ENCODE measurements at places on chromosomes 2 and 18. TPM values are rescaled to one million over a fixed set of nuclear protein-coding genes. Genes with fewer than 3 reads are reported as not detected.

GRCh38 chr2:230796280-230796862 is 68.4 kb upstream of the ITM2C start:
- no peak for DNase-seq
- peak overlapping the region; percentile 59 for H3K27ac ChIP-seq
- peaks cover 19% of the 10 kb centered on the region for H3K36me3 ChIP-seq
- H3K27me3 ChIP-seq: no peaks in the 10 kb centered on the region
- H3K4me3 ChIP-seq: no peak overlapping the region
- H3K4me1 ChIP-seq: peaks cover 52% of the 10 kb centered on the region

DNA sequence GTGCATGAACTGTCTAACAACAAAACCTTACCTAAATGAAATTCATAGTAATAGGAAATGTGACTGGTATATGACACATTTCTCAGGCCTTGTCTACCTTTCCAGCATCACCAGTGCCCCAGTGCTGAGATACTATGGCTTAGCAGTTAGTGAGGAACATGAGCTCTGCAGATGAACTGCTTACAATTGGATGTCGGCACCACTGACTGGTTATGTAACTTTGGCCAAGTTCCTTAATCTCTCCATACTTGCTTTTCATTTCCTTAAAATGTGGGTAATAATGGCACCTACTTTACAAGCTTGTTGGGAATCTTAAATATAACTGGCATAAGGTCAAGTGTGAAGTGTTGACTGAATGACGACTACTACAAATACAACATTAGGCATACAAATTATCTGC is 136.3 kb downstream of the OLA1 start:
- H3K4me3 ChIP-seq: no peak overlapping the region
- no peaks in the 10 kb centered on the region for H3K27me3 ChIP-seq
- no peak overlapping the region for H3K27ac ChIP-seq
- H3K36me3 ChIP-seq: no peaks in the 10 kb centered on the region
- H3K4me1 ChIP-seq: no peaks in the 10 kb centered on the region

DNA sequence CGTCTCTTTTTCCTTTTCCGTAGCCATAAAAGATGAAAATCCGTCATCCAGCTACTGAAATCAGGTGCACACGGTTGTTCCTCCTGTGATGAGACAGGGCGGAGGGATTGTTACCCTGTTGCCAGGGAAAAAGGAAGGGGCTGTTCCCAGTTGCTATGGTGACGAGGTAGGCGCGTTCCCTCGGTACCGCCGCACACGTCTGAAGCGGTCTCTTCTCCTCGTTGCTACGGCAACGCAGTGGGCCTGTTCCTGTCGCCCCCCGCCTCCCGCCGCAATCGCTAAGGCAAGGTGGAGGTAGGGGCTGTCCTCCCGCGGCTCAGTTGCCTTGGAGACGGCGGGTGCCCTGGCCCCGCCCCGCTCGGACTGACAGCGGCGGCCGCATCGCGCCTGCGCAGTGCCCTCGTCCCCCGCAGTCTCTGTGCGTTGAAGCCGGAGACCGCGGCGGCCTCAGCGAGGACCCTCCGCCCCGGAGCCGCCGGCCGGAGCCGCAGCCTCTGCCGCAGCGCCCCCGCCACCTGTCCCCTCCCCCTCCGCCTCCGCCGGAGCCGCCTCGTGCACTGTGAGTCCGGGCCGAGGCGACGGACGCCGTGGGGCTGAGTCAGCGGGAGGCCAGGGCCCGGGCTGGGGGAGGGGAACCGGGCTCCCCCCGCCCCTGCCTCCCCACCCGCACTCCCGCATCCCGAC is at the start of gene MAPRE3:
Gene MAPRE3 (plus strand): TSS at position 394 of the 684 bp plus-strand sequence. CDS start 51,582 bp downstream, outside the sequence.
- peaks cover 10% of the 10 kb centered on the region for H3K4me1 ChIP-seq
- H3K27me3 ChIP-seq: peaks cover 3% of the 10 kb centered on the region
- H3K4me3 ChIP-seq: peak within 1 kb of the TSS; percentile 90
- peak; percentile 97 for DNase-seq
- peak within 1 kb of the TSS; percentile 45 for H3K27ac ChIP-seq

Gene LYG2
- total RNA-seq: not detected

DNA sequence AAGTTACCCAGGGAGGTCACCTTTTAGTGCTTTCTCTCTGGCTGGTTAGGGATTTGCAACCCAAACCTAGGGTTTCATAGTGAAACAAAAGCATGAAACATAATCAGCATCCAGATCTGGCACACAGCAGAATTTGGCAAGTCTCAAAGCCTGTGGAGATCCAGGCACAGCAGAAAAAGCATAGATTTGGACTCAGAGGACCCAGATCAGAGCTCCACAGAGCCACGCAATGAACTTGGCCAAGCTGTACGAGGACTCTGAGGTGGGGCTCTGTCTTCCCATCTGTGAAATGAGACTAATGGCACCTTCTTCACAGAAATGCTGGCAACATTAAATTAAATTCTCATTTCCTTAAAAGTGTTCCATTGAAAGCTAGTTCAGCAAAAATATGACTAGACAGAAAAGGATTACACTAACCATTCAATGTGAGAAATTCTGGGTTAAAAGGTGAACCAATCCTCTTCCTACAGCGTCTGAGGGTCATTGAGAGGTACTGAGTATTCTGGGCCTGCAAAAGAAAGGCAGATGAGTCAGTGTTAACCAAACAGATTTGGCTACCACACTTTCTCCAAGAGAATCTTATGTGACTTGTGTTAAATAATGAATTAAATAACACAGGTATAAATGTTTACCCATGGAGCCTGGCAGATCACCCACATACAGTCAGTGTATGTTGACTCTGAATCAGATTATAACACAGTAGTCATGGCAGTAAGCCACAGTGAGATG is 266.3 kb downstream of the MREG start:
- peaks cover 60% of the 10 kb centered on the region for H3K4me1 ChIP-seq
- DNase-seq: no peak
- peak overlapping the region; percentile 81 for H3K27ac ChIP-seq
- H3K4me3 ChIP-seq: no peak overlapping the region
- H3K36me3 ChIP-seq: no peaks in the 10 kb centered on the region

Data from osteoblast (primary cell).